ENCODE measurements at places on chromosomes 2 and 18.

- no peak for DNase-seq
Measured at GRCh38 chr18:63061303-63061702, 258.3 kb downstream of the BCL2 start.

DNA sequence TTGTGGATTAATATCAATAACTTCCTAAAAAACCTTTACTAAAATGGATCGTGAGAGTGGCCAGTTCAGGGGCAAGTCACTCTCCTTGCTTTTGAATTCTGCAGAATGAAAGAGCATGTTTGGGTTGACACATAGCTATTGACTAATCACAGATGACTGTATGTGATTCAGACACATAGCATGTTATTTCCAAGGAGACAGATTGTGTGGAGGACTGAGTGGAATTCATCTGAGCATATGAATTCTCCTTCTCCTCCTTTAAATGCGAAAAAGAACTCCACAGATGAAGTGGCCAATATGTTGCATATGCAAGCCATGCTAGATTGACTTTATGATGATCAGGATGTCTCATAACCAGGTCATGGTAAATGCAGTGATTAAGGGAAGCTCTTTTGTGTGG, 249.4 kb upstream of the FAM98A start:
- DNase-seq: no peak

DNA sequence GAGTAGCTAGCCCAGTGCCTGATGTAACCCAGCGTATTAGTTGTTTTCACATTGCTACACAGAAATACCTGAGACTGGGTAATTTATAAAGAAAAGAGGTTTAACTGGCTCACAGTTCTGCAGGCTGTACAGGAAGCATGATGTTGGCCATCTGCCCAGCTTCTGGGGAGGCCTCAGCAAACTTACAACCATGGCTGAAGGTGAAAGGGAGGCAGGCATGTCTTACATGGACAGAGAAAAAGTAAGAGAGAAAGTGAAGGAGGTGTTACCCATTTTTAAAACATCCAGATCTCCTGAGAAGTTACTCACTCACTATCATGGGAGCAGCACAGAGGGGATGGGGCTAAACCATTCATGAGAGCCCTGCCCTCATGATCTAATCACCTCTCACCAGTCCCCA, 6.1 kb upstream of the CYRIA start:
- DNase-seq: no peak

GRCh38 chr18:39660141-39660540, 2094.5 kb upstream of the CELF4 start:
- DNase-seq: peak; percentile 7

DNA sequence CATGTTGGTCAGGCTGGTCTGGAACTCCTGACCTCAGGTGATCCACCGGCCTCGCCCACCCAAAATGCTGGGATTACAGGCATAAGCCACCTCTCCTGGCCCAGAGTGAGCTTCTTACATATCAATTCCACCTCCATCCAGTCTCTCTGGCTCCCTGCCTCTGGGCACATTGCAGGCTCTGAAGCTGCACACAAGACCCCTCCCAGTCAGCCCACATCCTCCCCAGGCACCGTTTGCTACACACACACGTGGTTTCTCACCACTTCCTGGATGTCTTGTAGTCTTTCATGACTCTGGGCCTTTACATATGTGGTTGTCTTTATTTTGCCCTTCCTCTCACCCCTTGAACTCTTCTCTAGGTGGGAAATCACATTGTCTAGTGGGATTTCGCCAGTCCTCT, 64.0 kb upstream of the CABLES1 start:
- no peak for DNase-seq

- no peak for DNase-seq
Measured at GRCh38 chr2:16584084-16584483, 81.5 kb downstream of the CYRIA start.

GRCh38 chr2:216327447-216327935, 44.8 kb downstream of the MARCHF4 start:
- DNase-seq: no peak

DNA sequence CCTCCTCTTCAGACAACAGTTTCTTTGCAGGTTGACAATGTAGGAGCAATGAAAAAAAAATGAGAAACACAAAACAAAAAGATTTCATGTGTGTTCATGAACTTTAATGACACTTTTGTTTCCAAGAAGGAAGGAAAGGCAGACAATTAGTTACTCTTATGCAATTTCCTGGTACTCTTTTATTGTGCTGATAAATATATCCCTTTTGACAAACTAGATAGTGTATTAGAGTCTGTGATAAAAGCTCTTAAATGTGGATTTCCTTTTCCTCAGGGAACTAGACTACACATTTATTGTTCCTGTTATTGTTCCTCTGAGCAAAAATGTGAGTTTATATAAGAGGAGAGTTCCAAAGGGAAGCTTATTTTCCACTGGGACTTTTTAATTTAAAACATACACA, 188.7 kb upstream of the NRXN1 start:
- no peak for DNase-seq

- no peak for DNase-seq
Measured at GRCh38 chr18:6773777-6774176, 44.3 kb downstream of the ARHGAP28 start.

GRCh38 chr2:197626965-197627625, 48.3 kb downstream of the RFTN2 start:
- DNase-seq: no peak

DNA sequence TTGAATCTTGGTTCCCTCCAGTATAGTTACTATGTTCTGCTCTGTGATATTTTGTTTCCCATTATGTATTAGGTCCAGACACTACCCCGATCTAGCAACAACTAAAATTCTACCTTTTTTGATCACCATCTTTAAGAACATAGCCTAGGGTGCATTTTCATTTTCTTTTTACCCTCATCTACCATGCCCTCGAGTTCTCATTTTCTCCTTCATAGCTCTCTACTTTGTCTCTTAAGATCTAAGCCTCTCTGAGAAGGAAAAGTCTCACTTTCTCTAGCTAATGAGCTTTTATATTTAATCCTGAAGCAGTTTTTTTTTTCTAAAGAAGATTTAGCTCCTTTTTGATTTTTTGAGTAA, 1089.4 kb upstream of the SLC39A10 start:
- no peak for DNase-seq

DNA sequence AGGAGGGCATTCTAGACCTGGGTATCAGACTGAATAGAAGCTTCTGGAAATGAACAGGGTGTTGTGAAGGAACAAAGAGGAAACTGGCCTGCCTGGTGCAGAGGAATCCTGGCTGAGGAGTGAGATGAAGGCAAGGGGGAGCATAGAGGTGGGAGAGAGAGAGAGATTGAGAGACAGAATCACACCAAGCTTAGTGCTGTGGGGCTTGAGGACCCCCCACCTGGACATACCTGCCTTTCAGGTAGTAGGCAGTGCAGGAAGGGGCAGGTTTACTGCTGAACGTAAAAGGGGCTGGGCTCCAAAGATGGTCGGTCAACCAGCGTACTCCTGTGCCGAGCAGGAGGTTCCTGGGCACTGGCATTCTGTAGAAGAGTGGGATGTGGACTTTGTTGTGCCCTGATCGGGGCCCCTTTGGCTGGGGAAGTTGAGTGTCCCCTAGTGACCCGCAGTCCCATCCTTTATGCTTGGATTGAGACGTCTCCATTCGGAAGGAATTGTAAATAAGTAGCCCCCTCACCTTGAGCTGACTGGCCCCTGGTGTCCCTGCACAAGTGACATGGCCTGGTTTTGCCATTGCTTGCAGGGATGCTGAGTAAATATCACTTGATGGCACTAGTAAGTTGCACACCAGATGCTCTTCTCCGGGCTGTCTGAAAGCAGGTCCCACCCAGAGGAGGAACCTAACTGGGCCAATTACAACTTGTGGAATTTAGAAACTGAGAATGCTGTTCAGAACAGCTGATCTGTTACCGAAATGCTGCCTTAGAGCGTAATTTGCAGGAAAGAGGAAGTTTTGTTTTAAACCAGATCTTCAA, 1.4 kb downstream of the UBE2F start:
- peak; percentile 92 for DNase-seq

- DNase-seq: no peak
Measured at GRCh38 chr2:118255771-118256372, 167.6 kb downstream of the INSIG2 start.

DNA sequence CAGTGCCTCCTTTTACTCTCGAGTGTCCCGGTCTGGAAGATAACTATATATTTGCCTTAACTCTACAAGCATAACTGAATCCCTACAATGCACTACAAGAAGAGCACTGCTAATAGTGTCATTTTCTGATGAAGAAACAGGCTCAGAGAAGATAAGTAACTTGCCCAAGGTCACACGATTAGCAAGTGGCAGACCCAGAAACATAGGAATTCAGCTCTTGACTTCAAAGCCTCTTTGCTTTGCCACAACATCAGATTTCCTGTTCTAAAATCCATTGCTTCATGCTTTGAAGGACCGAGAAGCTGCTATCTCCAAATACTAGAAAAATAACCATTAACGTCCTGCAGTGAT, 65.6 kb downstream of the HS1BP3 start:
- DNase-seq: no peak

- no peak for DNase-seq
Measured at GRCh38 chr2:88606371-88607030, 20.8 kb downstream of the EIF2AK3 start.

GRCh38 chr2:56084111-56084901, 99.5 kb upstream of the CCDC85A start:
- DNase-seq: no peak

DNA sequence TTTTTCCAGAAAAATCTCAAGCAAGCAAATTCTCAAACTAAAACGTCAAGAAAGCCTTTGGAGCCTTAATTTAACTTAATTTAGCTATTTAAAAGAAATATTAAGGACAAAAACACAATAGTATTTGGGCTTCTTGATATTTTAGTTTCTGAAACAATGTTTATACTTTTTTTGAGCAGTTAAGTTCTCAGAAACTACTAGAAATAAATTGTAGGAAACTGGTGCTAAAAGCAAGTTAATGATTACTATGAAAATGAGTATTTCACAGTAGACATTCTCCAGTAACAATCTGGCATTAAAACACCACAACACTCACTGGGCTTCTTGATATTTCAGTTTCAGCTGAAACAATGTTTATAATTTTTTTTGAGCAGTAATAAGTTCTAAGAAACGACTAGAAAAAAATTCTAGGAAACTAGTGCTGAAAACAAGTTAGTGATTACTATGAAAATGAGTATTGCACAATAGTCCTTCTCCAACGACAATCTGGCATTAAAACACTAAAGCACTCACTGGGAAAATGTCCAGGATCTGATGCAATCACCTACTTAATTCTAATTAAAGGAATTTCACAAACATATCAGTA, 45.1 kb downstream of the TRAK2 start:
- peak; percentile 62 for DNase-seq

DNA sequence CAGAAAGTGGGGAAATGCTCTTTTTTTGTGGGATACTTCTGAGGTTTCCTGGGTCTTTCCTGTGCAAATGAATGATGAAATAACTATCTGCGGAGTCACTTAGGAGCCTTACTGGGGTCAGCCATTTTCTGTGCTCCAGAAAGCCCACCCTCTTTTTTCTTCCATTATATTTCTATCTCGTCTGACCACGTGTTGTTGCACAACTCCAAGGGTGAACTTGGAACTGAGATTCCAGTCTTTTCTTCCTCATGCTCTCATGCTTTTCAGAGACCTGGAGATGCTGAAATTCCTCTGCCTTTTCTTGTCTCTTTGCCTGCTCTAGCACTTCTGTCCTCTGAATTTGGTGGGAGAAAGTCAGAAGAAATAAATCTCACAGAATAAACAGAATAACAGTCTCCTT, 4.8 kb upstream of the SCYGR5 start:
- DNase-seq: no peak

DNA sequence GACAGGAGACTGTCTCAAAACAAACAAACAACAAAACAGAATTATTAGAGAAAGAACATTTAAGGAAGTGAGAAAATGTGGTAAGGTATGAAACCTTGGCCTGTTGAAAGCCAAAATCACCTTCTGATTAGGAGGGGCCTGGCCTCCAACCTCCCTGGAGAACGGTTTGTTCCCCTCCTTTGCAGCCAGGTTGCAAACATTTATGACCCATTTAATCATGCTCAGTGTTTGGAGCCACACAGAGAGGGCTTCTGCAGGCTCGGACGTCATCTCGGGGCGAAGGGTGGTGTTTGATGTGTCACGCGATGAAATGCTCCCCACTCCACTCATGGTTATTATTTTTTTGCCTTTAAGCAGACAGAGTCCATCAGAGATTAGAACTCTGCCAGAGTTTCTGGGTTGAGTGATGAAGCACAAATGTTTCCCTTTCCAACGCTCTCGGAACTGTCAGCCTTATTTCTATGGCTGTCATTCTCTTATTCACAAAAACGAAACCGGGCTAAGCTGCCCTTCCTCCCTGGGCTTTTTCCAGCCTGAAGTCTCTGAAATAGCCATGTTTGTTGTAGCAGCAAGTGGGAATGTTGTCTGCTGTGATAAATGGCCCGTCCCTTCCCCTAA, 33.6 kb upstream of the ROCK2 start:
- no peak for DNase-seq

GRCh38 chr18:36663312-36663711, 165.5 kb downstream of the TPGS2 start:
- DNase-seq: no peak

DNA sequence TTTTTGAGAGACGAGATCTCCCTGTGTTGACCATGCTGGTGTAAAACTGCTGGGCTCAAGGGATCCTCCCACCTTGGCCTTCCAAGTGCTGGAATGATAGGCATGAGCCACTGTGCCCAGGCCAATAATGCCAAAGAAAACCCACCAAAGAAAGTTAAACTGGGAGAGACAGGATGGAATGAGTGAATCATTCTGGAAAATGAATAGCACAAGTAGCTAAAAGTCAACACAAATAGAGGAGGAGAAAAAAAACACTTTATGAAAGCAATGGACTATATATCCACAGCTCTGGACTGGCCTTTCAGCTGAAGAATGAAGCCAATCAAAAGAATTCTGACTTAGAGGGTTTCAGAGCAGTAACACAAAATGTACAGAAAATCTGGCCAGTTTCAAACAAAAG, 23.9 kb downstream of the IAH1 start:
- peak; percentile 28 for DNase-seq

DNA sequence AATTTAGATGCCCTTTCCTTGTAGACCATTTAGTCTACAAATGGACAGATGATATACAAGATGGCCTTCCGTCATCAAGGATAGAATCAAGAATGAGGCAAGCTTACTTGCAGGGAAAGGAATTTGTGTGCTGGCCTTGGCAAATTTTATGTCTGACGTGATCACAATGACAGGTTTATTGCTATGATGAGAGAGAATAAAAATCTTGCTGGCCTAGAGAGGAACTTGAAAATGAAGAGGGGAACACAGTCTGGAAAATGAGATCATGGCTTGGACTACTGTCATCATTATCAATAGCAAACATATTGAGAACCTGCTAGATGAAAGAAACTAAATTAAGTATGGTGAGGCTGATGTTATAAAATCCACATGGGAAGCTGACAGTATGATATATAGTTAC, 66.0 kb downstream of the CSRNP3 start:
- no peak for DNase-seq

GRCh38 chr2:100619951-100620350, 57.2 kb downstream of the PDCL3 start:
- DNase-seq: no peak

DNA sequence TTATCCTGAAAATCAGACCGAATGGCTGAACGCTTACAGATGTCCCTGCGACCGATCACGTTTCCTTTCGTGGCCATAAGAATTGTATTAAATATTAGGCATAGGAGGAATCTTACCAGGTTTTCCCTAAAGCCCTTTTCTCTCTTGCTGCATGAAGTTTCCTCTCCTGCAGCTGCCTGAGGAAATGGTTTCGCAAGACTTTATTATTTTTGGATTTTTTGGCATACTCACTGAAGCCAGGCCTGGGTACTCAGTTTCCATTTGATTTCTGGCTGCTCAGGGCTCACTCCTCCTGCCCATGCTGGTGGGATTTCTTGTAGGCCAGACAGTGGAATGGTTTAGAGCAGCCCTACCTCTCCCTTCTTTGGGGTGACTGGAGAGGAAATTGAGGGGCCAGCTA, 114.0 kb downstream of the KLHL29 start:
- peak; percentile 23 for DNase-seq

- DNase-seq: peak; percentile 59
Measured at GRCh38 chr2:212414767-212415211, 123.8 kb downstream of the ERBB4 start.
